ENCODE measurements at places on chromosomes 3 and 15.
A peak's percentile ranks its signal among the peaks of the same experiment; 100 is the strongest.

GRCh38 chr3:125589547-125590122, 5.7 kb downstream of the OSBPL11 start:
- no peak for DNase-seq

DNA sequence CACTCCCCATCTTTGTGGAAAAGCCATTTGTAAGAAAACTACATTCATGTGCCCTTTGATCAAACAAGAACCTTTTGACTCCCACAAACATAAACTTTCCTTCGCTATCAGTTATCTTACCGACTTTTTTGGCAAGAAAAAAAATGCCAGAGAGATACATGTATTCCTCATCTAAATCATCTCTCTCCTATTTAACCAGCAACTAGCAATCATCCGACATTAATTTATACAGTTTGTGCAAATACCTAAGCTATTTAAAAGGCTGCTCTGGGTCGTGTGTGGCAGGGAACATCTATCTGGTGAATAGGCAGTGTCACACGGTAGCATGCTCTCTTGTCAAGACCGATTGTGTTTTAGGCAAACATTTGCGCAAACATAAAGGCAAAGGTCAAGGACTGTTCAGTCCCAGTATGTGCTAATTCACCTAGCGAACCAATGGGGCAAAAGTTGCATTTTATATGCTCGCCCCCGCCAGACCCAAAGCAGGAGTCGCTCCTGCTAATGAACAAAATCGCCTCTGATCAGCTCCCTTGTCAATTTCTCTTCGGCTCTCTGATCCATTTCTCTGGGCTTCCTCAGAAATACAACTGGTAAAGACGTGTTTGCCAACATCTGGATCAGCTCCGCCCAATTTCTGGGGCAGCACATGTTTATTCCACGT, 37.7 kb downstream of the ZIC4 start:
- DNase-seq: no peak

DNA sequence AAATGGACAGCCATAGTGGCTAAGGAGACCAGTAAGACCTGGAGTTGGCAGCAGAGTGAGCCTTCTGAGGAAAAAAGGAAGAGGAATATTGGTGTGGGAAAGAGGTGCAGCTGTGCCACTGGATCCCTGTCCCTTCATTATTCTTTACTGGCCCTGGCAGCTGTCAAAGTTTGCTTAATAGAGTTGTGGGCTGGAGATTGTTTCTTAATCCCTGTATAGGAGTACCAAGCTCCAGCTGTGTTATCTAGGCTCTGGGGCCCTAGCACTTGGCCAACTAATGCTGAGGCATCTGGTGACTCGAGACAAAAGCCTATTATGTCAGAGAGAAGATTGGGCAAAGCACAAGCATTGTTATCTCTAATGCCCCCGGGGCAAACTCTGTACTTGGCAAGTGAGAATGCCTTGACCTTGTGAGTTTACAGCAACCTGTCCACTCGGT, 61.4 kb downstream of the ZNF609 start:
- no peak for DNase-seq

- DNase-seq: peak; percentile 35
These were observed 26.4 kb upstream of the HERC1 start for GRCh38 chr15:63860155-63860554.

GRCh38 chr3:52194485-52195290, 3.3 kb upstream of the ALAS1 start:
- no peak for DNase-seq

GRCh38 chr3:33041909-33042308, 55.0 kb downstream of the GLB1 start:
- no peak for DNase-seq

DNA sequence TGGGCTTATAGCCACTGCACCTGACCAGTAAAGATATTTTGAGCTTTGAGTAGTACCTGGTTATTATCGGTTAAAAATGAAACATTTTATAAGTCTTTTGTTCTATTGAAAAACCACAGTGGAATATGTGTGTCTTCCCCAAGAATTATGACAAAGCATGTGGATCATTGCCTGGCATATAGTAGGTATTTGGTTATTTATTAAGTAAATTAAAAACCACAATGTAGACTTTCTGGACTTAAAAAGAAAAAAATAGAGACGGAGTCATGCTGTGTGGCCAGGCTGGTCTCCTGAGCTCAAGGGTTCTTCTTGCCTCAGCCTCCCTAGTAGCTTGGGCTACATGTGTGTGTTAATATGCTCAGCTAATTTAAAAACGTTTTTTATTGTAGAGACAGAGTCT, 43.5 kb downstream of the UBE2E2 start:
- no peak for DNase-seq

DNA sequence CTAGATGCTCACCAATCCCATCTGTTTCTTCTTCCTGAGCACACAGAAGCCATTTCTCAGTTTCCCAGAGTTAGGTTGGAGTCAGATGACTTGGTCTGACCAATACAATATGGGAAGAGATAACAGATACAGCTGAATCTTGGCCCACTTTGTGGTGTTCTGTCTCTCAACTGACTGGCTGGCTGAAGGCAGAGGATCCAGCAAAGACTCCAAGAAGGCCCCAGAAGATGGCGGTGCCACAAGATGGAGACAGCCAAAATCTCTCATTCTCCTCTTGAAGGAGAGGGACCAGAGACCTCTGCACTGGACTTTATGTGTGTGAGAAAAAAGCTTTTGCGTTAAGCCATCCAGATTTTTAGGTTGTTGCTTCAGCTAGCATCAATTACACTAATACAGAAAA, 8.2 kb upstream of the OXSR1 start:
- DNase-seq: no peak

GRCh38 chr3:128573707-128574162, 76.9 kb downstream of the RPN1 start:
- DNase-seq: no peak

DNA sequence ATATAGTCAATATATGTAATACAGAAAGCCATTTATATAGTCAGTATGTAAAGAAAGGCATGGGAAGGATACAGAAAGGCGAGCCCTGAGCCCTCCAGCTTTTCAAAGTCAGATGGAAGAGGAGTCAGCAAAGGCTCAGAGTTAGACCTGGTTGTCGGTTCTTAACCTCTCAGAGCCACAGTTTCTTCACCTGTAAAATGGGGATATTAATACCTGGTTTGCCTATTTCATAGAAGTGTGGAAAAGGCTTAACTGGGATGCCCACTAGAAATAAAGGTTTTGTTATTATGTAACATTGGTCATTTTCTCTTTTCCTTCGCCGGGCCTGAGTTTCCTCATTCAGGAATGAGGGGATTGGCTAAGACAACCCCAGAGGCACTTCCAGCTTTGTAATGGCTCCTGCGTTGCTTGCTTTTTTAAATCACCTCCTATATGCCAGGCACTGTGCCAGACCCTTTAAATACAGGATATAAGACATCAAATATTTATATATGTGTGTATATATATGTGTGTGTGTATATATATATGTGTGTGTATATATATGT, 2.4 kb downstream of the CRELD1 start:
- no peak for DNase-seq

- DNase-seq: no peak
These were observed 23.3 kb downstream of the IREB2 start for GRCh38 chr15:78461171-78461888.

- no peak for DNase-seq
These were observed 33.5 kb downstream of the PCCB start for GRCh38 chr3:136283627-136284026.

DNA sequence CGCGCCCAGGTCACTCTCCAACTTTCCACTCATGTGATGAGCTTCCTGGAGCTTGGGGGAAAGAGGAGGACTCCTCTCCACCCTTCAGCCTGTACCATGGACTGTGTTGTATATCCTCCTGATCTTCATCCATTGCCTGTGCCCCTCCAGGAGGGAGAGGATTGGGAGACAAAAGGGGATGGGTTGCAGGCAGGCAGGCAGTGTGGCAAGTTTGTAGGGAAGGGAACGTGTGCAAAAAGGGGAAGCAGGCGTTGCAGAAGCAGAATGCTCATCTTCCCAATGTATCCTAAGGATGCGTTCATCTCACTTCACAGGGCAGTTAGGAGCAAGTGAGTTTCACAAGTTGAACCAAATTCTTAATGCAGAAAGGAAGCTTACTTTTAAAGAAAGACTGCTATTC, 28.1 kb upstream of the GHSR start:
- no peak for DNase-seq
